Placental pericyte (primary cell): ENCODE measurements at places on chromosomes 16 and 17. TPM values are rescaled to one million over a fixed set of nuclear protein-coding genes. Genes with fewer than 3 reads are reported as not detected.

Gene SLC47A1
- total RNA-seq = 0.14 and 0.44 TPM in 2 replicates

Gene KIF18B
- total RNA-seq = 1.3 and 19.8 TPM in 2 replicates

Gene HCRT
- total RNA-seq = not detected in 2 replicates

Gene HLF
- total RNA-seq = not detected in 2 replicates

Gene GUCY2D
- not detected in 2 replicates for total RNA-seq

Gene MPRIP
- total RNA-seq = 127 and 229 TPM in 2 replicates

Gene SLFN14
- not detected in 2 replicates for total RNA-seq

Gene FBRS
- 25.8 and 34.4 TPM in 2 replicates for total RNA-seq

Gene HAP1
- total RNA-seq = 0.14 and 0.44 TPM in 2 replicates
